Activated CD8-positive, alpha-beta memory T cell treated with anti-CD3 and anti-CD28 coated beads, Interleukin-2, amount 50 U/mL, for 48 hours (primary cell): ENCODE measurements at places on chromosomes 2 and 18.

- no peak for DNase-seq
Observed at GRCh38 chr2:43478412-43479086, 117.3 kb downstream of the THADA start.

- no peak for DNase-seq
Observed at GRCh38 chr2:39701137-39701536, 35.4 kb downstream of the TMEM178A start.

- no peak for DNase-seq
Observed at GRCh38 chr2:236998758-236999157, 86.9 kb upstream of the COPS8 start.

DNA sequence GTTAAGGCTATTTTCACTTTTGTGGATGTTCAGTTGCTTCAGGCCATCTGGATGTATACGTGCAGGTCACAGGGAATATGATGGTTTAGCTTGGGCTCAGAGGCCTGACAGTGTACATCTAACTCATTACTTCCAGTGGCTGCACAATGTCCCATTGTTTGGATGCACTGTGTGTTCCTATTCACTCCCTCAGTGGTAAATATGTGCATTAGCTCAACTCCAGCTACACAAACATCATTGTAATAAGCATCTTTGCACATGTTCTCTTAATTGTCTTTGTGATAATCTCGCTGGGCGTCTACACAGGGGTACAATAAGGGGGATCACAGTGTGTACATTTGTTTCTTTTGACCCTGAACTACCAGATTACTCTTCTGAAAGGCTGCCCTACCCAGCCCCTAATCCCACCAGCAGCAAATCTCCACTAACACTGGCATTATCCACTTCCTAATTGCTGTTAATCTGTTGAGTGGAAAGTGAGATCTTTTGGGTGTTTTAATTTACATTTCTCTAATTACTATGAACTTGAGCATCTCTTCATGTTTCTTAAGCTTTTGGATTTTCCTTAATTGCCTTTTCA, 56.1 kb upstream of the POLE4 start:
- no peak for DNase-seq
